CD4-positive, alpha-beta T cell treated with Interleukin-15 for 4 hours (primary cell): ENCODE measurements at places on chromosomes 5 and 9.

GRCh38 chr9:8014997-8015682, 215.6 kb upstream of the DMAC1 start:
- no peak for DNase-seq

GRCh38 chr5:130874861-130875417, 290.1 kb downstream of the HINT1 start:
- DNase-seq = no peak

- DNase-seq = no peak
Measured at GRCh38 chr5:111998871-111999270, 241.9 kb upstream of the NREP start.

- DNase-seq = no peak
Measured at GRCh38 chr5:72558383-72558782, 51.2 kb upstream of the ZNF366 start.

- DNase-seq = no peak
Measured at GRCh38 chr5:80941496-80941895, 18.7 kb upstream of the RASGRF2 start.

- no peak for DNase-seq
Measured at GRCh38 chr5:60184606-60185005, 291.1 kb upstream of the PDE4D start.

DNA sequence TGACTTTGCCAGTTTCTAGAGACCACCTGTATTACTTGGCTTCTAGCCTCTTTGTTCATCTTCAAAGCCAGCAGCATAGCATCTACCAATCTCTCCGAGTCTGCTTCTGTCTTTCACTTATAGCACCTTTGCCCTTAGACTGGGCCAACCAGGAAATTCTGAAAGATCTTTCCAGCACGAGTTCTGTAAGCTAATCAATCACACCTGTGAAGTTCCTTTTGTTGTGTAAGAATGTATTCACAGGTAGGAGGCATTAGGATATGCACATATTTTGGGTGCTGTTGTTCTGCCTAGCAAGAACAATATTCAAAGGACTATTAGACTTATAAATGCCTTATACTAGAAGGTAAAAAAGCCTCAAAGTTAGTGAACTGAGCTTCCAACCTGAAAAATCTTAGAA, 232.1 kb downstream of the CDH12 start:
- no peak for DNase-seq

DNA sequence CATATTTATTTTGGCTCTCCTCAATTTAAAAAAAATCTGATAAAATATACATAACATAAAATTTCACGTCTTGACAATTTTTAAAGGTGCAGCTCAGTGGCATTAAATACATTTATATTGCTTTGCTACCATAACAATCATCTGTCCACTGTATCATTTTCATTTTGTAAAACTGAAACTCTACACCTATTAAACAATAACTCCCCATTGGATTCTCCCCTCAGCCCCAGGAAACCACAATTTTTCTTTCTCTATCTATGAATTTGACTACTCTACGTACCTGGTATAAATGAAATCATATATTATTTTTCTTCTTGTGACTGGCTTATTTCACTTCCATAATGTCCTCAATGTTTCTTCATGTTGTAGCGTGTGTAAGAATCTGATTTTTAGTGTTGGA, 563.5 kb downstream of the PRR16 start:
- no peak for DNase-seq

DNA sequence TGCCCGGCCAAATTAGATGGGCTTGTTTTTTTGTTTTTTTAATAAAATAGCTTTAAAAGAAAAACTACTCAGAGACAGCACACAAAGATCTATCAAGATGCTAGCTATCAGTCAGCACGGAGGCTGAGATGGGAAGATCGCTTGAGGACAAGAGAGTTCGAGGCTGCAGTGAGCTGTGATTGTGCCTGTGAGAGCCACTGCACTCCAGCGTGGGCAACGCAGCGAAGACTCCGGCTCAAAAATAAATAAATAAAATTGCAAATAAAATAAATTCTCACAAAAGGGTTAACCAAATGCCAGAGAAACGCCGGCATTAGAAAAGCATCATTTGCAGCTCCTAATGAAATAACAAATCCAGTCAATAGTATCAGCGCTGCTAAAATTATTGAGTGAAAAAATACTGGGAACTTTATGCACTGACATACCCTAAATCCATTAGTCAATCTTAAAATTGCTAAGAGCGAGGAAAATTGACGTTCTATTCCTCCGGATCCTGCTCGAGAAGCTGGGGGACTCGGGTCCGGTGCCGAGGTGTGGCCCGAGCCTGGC, 681 bp downstream of the CPLANE1 start:
- no peak for DNase-seq

DNA sequence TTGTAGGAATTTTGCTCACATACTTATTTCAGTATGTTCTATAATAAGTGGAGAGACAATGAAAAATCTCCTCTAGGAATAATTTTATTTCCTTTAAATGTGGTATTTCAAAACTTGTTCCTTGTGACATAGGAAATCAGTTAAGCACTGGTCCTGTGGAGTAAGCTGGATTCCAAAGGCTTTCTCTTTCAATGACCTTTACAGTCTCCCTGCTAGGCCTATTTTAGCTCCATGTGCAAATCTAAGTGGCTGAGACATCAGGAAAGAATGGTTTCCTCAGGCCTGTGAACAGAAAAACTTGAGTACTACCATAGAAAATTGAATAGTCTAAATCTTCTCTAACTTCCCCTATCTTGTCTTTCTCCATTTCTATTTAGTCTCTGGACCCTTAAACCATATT, 514.2 kb upstream of the TLE4 start:
- no peak for DNase-seq

DNA sequence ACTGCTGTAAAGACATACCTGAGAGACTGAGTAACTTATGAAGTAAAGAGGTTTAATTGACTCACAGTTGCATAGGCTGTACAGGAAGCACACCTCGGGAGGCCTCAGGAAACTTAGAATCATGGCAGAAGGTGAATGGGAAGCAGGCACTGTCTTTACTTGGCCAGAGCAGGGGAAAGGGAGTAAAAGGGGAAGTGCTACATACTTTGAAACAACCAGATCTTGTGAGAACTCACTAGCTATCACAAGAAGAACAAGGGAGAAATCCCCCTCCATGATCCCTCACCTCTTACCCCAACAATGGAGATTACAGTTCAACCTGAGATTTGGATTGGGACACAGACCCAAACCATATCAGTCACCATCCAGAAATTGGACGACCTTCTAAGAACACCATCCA, 1285.8 kb upstream of the CDH9 start:
- no peak for DNase-seq

DNA sequence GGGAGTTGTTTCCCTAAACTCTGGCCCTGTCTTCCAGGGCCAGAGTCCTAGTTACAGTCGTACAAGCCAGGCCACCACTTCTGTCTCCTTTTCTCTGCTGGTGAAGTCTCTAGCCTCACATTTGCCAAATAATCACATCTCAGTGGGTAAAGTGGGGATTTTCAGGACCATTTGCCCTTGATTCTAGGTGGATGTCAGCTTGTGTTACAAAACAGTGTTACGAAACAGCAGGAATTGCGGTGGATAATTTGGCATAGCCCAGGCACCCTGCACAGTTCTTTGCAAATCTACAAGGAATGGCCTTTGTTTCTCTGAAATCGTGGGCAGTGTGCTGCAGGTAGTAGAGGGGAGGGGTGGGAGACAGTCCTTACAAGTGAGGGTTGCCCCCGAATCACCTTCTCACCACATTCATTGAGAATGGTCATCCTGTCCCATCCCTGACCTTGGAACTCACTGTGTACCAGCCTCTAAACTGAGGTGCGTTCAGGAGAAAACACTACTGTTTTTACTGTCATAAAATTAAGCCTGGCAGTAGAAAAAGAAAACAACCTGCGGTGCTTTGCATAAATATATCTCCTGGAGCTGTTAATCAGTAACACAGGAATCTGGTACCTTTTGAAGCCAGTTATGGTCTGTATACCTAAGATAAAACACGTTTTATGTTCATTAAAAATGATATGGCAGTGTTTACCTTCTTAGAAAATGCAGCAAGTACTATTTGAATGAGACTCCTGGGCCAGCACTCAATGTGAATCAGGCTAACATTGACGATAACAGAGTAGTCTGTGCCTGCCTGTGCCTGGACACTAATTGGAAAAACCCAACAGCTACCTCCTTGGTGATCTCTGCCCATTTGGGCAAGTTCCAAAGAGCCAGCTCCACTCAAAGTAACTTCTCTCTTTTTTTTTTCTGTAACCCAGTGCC, 44.3 kb downstream of the CYSTM1 start:
- DNase-seq = no peak

GRCh38 chr5:122172207-122172606, 42.9 kb downstream of the ZNF474 start:
- DNase-seq = no peak

- DNase-seq = no peak
Measured at GRCh38 chr9:96195541-96195940, 106.4 kb downstream of the HSD17B3 start.

- no peak for DNase-seq
Measured at GRCh38 chr5:165757791-165758190, 2252.4 kb downstream of the MAT2B start.

DNA sequence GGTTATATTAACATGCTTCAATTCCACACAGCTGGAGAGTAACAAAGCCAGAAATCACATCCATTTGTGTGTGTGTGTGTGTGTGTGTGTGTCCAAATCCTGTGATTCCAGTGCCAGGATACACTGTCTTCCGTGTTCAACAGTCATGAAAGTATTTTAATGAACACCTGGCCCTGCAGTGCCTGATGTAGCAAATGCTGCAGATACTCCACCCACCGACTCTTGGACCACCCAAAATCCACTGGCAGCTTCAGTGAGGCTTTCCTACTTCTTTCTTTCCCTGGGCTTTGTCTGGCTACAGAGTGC, 13.1 kb upstream of the INSYN2B start:
- DNase-seq = no peak

DNA sequence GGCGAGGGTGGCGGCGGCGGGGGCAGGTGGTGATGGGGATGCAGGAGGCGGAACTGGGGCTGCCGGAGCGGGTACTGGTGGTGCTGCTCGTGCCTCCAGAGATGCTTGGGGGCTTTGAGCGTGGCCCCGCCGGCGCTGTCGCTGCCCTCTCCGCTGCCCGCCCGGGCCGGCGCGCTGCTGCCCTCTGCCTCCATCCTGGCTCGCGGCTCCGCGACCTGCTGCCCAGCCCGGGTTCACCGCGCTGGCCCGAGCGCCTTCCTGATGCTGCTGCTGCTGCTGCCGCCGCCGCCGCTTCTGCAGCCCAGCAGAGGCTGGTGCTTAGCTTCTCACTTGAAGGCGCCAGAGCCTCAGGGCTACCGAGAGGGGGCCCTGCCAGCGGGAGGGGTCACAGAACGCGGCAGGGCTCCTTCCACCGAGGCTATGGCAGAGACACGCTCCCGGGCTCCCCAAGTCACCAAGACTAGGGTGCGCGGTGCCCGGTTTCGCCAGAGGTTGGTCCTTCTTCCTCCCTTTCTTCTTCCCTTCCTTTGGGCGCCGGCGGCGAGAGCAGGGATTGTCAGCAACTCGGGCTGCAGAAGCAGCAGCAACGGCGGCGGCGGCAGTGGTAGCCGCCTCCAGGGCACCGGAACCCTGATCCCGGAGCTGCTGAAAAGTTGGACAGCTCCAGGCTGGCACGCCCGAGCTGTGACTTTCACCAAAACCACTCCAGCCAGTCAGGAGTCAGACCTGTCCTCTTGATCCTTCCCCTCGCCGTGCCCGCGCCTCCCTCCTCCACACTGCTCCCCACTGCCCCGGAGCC, at the start of gene PDE4D:
PDE4D (minus strand) TSS at position 298 of the 799 bp plus-strand sequence.
- no peak for DNase-seq

DNA sequence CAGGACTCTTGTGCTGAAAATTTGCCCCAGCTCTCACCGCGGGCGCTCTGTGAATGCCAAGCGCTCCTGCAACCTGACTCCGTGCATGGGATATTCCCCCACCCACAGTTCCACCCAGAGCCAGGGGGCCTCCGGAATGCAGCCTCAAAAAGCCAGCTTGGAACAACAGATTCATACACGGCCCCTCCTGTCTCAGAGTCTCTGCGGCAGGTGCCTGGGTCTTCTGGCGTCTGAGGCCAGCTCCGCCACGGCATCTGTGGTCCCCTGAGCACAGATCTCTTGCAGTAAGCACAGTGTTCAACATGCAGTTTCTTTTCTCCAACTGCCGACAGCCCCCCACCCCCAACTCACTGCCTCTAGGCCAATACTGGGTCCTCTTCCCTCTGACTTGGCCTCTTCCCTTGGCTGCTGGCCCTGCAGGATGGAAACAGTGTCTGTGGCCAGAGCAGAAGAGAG, 355.7 kb upstream of the IRX2 start:
- no peak for DNase-seq

GRCh38 chr5:43603344-43604217, 601 bp downstream of the NNT start:
- peak; percentile 76 for DNase-seq
